Activated CD8-positive, alpha-beta memory T cell treated with anti-CD3 and anti-CD28 coated beads for 24 hours (primary cell): ENCODE measurements at places on chromosomes 4 and X.

DNA sequence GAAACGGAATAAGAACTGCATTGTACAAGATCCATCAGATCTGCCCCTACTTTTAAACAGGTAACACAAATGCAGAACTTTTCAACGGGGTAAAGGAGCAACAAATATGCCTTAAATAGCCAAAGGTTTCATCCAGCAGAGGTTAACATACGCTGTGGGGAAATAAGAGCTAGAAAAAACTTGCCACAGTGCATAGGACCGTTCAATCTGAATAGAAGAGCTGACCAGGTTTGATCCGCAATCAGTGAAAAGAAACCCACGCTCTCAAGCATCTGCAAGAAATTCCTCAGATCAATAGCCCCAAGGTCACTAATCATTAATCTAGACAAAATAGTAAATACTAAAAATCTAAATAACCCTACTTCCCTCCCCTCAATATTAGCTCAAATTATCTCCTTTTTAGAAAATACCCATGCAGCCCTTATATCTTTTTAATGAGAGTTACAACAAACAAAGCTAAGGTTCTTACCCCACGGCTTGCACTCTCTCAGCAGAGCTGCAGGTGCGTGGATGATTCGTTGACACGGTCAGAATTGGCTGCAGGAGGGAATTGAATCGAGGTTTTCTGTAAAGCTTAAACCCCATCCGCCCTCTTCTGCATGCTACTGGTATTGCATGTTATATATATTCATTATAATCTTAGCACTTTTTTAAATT is at the start of gene TLR10:
Gene TLR10 (minus strand): TSS at position 539 of the 657 bp plus-strand sequence. CDS start 7,400 bp downstream, outside the sequence.
- no peak for DNase-seq

- DNase-seq = no peak
Observed at GRCh38 chr4:21012851-21013331, 312.6 kb downstream of the PACRGL start.

DNA sequence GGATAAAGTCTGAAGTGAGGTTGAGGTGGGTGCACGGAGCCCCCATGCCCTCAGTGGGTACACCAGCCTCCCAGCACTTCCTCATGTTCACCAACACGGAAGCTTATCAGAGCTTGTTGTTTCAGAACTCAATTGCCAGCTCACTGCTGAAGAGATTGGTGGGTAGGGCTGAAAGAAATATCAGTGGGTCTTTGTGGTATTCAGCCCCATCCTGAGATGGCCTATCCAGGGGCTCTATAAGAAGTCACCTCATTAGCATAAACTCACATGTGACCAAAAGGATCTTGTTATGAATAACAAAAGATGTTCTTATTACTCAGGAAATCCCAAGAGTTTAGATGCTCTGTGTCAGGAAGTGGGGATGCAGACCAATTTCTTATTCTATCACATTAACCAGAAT is 177.3 kb downstream of the ARHGAP10 start:
- DNase-seq = no peak

DNA sequence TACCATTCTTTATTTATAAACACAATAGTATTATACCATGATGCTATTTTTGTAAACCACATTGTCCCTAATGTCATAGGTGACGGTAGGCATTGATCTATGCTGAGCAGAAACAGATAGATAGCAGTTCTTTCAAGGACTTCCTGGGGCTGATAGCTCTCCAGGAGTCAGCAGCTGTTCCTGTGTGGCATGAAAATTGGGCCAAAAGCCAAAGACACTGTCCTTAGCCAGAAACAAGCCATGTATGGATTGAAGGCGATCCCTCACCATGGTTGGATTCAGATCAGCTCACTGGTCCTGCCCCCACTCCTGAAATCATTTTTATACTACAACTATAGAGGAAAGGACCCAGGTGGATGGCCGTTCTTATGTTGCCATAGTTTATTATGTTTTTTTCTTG is 53.6 kb downstream of the DDX60 start:
- DNase-seq = no peak
